ENCODE measurements at places on chromosomes 6 and 20.
A peak's percentile ranks its signal among the peaks of the same experiment; 100 is the strongest.

- DNase-seq = no peak
Observed at GRCh38 chr6:44462797-44463727, 75.6 kb downstream of the CDC5L start.

- no peak for DNase-seq
Observed at GRCh38 chr20:41268402-41268801, 49.1 kb downstream of the ZHX3 start.

GRCh38 chr20:60955706-60956105, 296.4 kb upstream of the CDH4 start:
- no peak for DNase-seq

DNA sequence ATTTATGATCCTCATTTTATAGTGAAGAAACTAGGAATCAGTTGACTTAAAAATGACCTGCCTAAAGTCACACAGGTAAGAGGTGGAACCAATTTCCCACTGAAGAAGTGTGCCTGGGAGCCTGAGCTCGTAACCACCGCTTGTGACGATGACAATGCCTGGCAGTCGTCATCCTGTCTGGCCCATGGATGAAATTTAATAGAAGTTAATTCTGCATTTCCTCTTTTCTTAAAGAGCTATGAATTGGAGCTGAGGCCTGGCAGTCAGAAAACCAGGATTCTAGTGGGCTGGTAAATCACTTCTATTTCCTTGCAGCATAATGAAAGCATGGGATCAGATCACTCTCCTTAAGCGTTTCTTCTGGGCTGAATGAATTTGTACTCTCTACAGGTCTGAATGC, 200.0 kb upstream of the SGK1 start:
- DNase-seq = no peak

DNA sequence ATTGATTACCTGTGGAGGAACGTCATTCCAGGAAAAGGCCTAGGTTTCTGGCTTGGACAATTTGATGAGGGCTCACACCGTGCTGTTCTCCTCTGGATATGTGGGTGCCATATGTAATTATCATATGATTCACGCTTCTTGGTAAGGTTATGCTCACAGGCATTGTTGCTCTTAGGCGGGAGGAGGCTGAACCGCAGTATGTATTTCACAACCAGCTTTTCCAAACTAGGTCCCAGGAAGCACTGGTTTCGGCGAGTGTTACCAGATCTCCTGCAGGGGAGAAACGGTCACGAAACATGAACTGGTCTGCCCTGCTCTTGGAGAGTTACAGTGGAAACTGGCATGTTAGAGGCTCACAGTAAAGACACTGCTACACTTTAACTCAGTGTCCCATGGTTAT, 793 bp upstream of the FAM50B start:
- peak; percentile 31 for DNase-seq

GRCh38 chr6:170073846-170074245, 217.0 kb downstream of the DLL1 start:
- DNase-seq = no peak

DNA sequence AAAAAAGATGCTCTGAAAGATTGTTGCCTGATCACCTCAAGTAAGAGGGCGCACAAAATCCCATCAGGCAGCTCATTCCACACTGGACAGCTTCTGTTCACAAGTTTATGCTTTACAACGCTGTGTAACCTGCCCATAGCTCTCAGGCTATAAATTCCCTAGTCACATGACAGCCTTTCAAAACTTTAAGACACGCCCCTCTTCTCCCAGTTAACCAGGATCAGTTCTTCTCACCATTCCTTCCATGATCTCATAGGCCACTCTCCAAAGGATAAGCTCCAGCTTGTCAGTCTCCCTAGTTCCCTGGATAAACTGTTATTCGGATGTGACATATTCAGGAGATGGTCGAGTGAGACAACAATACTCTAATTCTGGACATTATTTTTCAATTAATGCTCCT, 15.0 kb downstream of the ADNP start:
- DNase-seq = peak; percentile 55

GRCh38 chr6:52333840-52334200, 28.1 kb upstream of the PAQR8 start:
- no peak for DNase-seq

DNA sequence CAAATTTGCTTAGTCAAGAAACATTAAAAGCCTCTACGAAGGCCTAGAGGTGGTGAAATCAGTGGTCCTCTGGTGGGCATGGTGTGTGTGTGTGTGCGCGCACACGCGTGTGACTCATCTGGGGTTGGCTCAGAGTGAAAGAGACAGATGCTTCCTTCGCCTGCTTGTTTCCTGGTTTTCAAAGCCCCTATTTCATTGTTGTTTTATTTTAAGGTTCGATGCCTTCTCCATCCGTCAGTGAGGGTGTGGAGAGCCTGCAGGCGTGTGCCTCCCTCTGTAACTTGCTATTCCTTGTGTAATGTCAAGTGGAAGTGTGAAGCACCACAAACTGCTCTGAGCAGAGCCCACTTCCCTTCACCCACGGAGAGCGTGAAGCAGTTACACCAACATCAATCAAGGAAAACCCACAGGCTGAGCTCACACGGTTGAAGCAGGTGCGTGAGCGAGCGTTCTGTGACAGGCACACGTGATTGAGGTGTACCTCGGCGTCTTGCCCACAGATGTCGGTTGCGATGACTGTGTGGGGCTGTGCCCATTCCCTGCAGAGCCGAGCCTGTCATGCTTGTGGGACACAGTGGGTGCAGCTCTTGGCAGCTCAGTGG, 233.9 kb downstream of the PRL start:
- DNase-seq = no peak

DNA sequence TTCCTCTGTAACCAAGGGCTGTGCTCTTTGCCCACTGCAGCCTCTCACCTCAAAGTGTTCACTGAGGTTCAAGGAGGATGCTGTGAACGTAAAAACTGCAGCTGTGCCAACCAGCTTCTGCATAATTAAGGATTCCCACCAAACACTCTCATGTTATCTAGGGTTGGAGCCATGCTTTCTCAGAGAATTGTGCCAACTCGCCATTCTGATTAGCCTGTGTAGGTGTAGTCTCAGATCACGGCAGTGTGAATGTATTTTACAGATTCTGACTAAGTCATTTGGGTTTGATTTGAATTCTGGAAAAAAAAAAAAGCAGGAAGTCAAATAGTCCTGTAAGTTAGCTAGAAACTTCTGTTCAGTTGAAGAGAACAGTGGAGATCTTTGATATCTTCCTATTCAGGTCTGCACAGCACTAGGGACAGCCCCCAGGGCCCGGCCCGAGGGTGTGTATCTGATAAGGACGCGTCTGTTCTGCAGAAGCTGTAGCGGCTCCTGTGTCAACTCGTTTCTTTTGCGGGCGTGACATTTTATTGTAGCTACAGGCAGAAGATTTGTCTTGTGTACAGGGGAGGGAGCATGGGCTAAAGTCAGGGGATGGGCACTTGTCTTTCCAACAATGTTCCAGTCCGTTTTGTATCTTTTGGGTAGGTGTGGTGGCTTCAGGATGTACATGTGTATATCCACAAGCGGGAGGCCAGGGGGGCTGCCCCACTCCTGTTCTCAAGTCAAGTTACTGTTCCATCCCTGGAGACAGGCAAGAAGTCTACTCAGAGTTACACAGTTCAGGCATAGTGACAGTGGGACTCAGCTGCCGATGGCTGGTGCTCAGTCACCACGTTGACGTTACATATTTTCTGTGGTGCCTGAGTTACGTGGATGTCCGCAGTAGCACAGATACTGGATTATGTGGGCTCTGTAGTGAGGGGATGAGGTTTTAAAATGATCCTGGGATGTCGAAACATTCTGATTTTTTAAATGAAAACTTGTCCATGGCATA, 12.4 kb downstream of the IRF4 start:
- no peak for DNase-seq

GRCh38 chr6:89313006-89313405, 2.1 kb downstream of the GABRR2 start:
- peak; percentile 91 for DNase-seq

- DNase-seq = peak; percentile 100
Observed at GRCh38 chr6:89035252-89036101, 45.1 kb upstream of the PNRC1 start.

- DNase-seq = no peak
Observed at GRCh38 chr20:358891-359555, 12.1 kb downstream of the NRSN2 start.

DNA sequence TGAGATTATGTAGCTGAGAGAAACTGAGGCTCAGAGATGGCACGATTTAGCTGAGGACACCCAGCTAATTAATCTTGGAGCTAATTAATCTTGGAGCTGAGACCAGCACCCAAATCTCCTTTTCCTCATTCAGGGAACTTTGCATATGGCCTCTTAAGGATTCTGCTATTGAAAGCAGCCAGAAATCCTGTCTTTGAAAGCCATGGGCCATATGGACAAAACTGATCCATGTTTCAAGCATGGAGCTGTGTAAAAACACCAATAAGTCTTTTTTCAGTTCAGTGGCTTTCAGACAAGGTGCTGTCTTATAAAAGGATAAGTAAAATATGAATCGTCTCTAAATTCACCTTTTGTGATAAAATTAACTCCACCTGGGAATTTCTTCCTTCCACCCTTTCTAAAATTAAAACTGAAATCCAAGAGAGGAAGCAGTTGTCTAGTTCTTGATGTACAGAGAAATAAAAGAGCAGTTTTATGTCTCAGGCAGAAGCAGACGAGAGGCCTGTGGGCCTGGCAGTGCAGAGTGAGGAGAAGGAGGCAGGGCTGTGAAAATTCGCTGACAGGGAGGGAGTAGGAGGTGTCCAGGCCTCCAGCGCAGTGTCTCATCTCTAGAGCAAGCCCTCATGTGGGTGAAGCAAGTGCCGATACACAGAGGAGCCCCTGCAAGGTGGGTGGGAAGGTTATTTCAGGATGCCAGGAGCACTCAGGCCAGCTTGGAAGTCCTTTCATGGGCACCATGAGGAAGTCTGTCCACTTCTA, 266.9 kb downstream of the UST start:
- no peak for DNase-seq

DNA sequence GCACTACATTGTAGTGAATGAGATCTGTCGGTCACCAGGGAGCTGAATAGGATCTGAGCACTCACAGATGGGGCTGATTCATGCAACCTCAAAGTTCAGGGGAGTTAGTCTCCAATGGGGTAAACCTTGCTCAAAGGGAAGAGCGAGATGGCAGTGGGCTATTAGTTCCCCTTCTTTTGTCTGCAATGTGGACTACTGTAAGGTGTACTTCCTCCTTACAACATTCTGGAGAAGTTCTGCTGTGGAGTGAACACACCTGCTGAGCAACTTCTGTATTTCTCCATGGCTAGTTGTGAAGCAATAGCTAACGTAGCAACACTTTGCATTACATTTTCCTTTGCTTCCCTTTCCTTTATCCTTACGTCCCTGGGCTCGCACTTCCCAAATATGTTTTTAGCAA, 134.3 kb upstream of the B3GAT2 start:
- no peak for DNase-seq

- peak; percentile 100 for DNase-seq
Observed at GRCh38 chr6:26216359-26216885, 129.2 kb downstream of the HFE start.

DNA sequence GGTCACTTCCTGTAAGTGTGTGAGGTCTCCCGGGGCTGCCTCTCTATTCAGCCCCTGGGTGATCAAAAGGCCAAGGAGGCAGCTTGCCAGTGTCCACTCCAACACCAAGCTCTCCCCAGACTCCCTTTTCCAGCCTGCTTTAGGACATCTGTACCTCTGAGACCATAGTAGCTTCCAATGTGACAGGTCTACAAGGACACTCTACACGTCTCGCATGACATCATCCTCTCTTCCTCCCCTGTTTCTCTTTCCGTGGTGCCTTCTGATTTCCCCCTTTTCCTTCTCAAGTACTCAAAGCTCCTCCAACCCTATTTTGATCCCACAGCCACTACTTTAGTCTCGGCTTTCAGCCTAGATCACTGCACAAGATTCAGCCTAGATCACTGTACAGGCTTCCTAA, 26.4 kb downstream of the HLA-F start:
- no peak for DNase-seq

All from fibroblast of lung (primary cell).